ENCODE measurements at places on chromosomes 6 and 20.
A peak's percentile ranks its signal among the peaks of the same experiment; 100 is the strongest.

DNA sequence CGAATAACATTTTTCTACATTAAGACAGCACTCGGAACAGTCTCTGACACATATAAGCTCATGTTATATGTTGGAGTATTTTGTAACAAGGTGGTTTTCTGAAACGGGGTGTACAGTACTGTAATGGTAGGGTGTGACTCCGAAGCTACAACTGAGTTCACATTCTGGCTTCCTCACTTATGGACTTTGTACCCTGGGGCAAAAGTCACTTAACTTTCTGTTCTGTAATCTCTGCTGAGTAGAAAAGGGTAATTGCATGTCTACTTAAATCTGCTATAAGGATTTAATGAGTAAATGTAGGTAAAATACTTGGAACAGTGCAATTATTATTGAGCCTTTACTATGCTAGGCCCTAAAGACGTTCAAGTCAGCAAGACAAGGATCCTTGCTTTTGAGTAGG lies 4.7 kb upstream of the LTV1 start:
- DNase-seq: no peak

DNA sequence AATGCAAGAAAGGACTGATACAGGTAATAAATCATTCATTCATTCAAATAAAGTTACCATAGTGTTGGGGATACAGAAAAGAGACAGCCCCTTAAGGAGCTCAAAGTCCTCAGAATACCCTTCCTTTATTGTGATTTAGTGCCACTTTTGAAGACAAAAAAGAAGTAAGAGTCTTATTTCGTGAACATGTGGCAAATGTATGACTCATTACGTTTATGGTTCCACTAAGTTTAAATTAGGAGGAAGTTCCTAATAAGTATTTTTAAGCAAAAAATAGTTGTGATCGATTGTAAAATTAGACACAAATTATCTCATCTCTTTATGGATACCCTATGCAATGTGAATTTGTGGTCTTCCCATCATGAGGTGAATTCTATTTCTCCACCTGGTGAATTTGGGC lies 38.5 kb upstream of the GCLC start:
- no peak for DNase-seq

- DNase-seq: no peak
Observed at GRCh38 chr6:3283241-3283640, 24.5 kb downstream of the PSMG4 start.

DNA sequence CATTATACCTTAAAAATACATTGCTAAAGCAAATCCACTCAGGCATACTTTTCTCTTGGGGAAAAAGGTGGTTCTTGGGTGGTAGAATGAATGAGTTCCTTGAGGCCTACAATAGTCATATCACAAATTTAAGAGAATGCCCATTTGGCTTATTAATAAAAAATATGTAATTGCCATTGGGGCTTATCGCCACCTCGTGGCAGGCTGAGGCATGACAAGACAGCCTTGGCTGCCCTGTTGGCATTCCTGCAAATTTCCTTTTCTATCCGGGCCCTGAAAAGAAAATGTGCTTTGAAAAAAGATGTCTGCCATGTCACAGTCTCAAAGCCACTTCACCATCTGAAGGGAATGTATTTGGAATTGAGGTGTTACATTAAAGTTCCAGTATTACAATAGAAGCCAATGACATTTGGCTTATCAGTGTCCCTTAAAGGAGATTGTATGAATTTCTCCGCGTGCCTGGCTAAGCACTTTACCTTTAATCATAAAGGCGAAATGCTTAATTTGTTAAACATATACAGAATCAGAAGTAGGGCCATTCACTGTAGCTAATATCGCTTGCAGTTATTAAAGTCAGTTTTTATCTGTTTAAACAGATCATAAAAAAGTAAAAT lies 188.3 kb upstream of the ZFP64 start:
- DNase-seq: no peak

DNA sequence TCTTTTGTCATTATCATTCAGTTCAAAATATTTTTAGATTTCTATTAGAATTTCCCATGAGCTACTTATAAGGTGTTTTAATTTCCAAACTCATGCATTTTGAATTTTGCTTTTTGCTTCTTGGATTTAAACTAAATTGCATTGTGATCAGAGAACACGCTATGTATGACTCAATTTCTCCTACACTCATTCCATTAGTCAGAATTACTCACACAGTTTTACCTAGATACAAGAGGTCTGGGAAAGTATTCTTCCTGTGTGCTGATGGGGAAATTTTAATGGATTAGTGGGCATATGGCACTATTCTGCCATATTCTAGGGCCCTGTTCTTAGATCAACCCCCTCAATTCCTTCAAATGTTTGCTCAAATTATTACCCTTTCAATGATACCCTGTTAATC lies 49.9 kb upstream of the BMP5 start:
- no peak for DNase-seq

- DNase-seq: no peak
Observed at GRCh38 chr6:49462599-49462926, 490 bp downstream of the MMUT start.

DNA sequence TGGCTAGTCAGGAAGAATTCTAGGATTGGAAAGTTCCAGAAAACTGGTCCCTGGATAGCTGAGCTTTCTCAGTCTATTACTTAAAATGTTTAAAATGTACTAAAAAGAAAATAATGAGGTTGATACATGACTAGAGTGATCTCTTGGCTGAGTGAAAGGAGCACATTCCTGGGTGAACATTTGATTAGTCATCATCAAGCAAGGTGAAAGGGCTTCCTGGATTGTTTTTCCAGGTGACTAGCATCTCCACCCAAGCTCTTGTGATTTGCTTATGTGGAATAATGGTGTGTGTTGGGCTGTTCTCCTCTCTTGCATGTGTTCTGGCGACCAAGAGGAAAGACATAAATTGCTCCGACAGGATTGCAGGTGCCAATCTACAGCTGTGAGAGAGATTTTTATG lies 42.9 kb downstream of the PKIB start:
- no peak for DNase-seq

GRCh38 chr6:129370268-129370916 lies 339.6 kb downstream of the ARHGAP18 start:
- no peak for DNase-seq

DNA sequence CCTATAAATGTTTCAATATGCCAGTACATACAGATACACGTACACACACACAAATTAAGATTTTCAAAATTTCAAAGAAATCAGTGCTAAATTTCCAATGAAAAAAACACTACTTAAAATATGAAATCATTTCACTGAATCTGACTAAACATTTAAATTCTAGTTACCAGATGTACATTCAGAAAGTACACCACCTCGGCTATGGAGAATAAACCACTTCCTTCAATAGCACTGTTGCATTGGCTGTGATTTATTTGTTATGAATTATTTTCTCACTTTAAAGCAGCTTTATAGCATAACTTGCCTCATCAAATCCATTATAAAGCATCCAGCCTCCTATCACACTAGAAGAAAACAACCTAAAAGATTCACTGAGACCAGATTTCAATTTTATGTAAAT lies 36.6 kb downstream of the HBS1L start:
- no peak for DNase-seq

- DNase-seq: peak; percentile 3
Observed at GRCh38 chr6:147507162-147508041, 1.1 kb upstream of the SAMD5 start.

DNA sequence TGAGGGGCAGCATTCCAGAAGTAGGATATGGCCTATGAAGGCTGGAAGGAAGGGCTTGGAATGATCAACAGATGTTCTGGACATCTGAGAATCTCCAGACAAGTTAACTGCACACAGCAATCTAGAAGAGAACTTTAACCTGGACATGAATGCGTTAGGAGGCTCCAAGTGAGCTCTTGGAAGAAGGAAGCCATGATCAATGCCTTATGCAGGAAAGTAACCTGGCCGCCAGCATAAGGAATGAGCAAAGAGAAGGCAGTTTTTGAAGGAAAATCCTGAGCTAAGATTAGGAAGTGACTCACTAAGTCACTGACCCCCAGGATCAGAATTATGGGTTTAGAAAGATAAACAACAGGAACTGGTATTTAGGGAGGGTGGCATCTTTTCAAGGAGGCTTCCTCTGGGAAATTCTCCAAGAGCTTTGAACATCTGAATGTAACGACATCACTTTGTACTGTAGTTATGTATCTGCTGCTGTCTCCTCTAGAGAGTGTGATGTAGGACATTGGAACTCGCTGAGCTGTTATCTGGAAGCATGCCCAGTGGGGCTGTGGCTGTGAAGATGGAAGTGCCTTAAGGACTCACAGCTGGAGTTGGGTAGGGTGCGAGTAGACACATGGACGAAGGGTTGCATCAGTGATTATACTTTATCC lies 236.8 kb downstream of the PACRG start:
- DNase-seq: no peak

GRCh38 chr6:73803562-73804241 lies 107.7 kb downstream of the CD109 start:
- no peak for DNase-seq

- no peak for DNase-seq
Observed at GRCh38 chr6:47679322-47679906, 19.0 kb upstream of the ADGRF4 start.

GRCh38 chr20:32761417-32761830 lies 761 bp upstream of the DNMT3B start:
- DNase-seq: no peak

GRCh38 chr20:51562332-51563173 lies 20.0 kb upstream of the NFATC2 start:
- no peak for DNase-seq

DNA sequence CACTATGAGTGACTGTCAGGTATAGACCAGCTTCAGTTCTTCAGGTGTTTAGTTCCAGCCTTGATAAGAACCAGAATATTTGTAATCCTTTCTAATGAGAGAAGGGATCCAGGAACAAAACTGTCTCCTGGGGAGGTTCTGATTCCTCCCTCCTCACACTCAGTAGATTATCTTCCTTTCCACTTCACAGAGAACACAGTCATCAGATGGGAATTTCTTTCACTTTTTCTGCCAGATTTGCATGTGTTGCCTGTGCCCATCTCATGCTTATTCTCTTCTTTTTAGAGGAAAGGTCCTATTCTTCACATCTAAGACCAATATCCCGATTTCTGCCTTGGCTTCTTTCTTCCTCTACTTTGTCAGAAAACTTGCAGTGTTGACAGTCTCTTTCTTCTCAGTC lies 50.8 kb downstream of the CD109 start:
- DNase-seq: no peak

GRCh38 chr20:35757098-35757705 lies 14.6 kb upstream of the PHF20 start:
- no peak for DNase-seq

DNA sequence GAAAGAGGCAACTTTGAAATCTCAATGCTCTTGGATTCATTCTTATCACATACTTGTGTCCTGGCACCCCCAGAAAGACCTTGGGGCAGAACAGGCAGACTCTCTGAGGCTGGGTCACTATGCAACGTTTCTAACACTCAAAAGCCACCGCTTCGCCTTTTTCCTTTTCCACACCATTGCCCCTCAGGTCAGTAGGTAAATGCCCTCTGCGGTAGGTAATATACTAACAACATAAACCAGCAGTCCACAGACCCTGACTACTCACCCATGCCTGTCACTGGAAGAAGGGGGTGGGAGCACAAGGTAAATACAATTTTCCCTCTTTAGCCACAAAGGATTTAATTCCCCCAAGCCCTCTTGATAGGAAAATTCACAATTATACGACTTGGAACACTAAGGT lies 6.5 kb upstream of the SPTLC3 start:
- no peak for DNase-seq

DNA sequence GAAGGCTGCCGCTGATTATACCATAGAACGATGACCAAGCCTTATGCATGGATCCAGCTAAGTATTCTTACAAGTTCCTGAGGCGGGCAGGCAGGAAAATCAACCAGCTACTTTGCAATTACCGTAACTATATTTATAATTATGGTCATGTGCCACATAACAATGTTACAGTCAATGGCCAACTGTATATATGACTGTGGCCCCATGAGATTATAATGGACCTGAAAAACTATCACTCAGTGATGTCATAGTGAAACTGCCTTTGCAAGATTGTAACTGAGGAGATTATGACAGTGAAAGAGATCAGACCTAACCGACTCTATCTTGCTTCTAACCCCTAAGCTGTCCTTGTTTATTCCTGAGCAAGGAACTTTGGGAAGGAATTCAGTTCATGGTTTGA lies 33.1 kb upstream of the FAM135A start:
- DNase-seq: peak; percentile 11

DNA sequence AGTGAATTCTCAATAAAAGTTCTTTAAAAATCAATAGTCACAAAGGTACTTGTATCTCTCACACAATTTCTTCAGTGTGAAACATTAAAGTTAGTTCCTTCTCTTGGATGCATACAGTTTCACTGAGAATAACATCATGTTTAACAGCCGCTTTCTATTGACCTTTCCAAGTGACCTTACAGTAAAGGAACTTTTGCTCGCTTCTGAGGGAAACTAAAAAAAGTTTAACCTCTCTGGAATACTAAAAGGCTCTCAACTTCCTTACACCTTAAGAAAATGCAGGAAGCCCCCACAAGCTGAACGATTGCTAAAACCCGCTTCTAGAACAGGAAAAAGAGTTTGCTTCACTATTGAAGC lies 1.3 kb downstream of the RRAGD start:
- no peak for DNase-seq

GRCh38 chr20:2143594-2143993 lies 42.0 kb downstream of the STK35 start:
- no peak for DNase-seq

DNA sequence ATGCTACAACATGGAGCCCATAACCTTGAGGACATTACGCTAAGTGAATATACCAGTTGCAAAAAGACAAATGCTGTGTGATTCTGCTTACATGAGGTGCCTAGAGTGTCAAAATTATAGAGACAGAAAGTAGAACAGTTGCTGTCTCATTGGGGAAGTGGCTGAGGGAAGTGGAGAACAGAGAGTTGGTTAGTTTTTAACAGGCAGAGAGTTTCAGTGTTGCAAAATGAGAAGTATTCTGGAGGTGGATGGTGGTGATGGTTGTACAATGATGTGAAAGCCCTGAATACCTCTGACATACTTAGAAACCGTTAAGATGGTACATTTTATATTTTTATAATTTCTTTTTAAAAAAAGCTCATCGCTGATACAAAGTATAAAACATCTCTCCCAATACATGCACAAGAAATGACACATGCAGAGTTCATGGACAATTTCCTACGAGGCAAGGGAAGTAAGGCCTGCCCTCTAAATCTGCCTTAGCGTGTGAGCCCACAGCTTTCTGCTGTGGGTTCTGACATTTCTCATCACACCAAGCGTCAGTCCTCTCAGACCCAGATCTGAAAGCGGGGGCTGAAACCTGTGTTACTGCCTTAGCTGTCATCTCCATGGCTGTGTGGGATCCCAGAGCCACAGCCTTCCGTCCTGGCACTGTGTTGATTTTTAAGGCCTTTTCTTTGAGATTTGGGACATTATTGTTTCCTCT lies 126.0 kb downstream of the RNASET2 start:
- peak; percentile 60 for DNase-seq

DNA sequence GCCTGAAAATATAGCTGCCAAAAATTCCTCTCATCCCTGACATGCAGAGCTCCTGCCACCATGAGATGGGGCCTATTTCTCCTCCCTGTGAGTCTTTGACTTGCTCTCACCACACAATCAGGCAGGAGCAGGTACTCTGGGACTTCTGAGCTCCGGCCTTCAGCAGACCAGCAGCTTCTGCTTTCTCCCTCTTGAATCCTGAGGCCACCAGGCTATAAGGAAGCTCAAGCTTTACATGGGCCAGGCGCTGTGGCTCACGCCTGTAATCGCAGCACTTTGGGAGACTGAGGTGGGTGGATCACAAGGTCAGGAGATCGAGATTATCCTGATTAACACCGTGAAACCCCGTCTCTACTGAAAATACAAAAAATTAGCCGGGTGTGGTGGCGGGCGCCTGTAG lies 238.7 kb upstream of the RREB1 start:
- DNase-seq: no peak

Data from GM06990 (cell line).